ENCODE measurements at places on chromosomes 16 and 17.
A peak's percentile ranks its signal among the peaks of the same experiment; 100 is the strongest.

DNA sequence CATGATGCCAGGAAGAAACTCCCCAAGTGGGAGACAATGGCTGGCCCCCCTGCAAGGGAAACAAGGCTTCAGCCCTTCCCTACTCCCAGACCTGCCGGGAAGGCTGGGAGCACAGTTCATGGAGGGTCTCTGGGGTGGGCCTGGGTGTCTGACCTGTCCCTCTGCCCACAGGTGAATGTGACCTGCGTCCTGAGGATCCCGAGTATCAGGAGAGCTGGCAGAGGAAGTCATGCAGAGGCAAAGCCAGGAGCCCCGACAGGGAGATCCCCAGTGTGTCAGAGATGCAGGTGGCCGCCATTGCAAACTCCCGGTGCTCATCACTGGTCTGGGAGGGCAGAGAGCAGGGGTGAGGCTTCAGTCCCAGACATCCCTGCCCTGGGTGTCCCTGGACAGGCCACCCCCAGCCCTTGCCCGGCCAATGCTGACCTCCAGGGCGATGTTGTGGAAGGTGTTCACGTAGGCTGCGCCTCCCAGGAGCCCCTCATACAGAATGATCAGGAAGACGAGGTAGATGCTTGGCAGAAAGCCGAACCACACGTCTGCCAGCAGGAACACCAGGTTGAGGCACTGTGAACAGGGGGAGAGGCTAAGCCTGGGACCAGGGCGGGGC lies 5.3 kb upstream of the NPIPB7 start:
- no peak for DNase-seq

- no peak for DNase-seq
Observed at GRCh38 chr17:34219405-34219804, 35.7 kb upstream of the CCL2 start.

DNA sequence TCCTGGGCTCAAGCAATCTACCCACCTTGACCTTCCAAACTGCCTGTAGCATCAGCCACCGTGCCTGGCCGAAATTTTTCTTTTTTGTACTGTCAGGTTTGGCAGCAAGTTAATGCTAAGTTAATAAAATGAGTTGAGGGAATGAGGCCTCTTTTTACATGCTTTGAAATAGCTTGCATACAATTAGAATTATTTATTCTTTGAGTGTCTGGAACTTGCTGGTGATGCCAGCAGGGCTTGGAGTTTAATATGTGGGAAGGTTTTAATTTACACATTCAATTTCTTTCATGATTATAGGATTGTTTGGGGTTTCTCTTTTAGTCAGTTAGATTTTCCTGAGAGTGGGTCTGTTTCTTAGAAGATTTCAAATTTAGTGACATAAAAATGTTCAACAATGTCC lies 31.2 kb upstream of the MSI2 start:
- DNase-seq, result no peak

DNA sequence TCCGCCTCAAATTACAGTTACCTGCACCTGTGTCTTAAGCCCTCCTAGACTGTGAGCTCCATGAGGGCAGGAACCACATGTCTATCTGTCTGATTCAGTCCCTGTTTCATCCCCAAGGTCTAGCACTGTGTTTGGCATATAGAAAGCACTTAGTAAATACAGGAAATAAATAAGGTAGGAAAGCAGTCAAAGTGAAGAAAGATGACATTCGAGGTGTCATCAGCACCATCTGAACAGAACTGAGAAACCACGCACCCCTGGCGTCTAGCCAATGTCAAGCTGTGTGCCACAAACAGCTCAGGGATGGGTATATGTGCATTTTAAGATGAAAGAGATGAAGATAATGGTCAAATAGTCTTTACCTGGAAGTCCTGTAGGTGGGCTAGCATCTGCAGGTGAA lies 79.6 kb upstream of the ATP2A3 start:
- no peak for DNase-seq

DNA sequence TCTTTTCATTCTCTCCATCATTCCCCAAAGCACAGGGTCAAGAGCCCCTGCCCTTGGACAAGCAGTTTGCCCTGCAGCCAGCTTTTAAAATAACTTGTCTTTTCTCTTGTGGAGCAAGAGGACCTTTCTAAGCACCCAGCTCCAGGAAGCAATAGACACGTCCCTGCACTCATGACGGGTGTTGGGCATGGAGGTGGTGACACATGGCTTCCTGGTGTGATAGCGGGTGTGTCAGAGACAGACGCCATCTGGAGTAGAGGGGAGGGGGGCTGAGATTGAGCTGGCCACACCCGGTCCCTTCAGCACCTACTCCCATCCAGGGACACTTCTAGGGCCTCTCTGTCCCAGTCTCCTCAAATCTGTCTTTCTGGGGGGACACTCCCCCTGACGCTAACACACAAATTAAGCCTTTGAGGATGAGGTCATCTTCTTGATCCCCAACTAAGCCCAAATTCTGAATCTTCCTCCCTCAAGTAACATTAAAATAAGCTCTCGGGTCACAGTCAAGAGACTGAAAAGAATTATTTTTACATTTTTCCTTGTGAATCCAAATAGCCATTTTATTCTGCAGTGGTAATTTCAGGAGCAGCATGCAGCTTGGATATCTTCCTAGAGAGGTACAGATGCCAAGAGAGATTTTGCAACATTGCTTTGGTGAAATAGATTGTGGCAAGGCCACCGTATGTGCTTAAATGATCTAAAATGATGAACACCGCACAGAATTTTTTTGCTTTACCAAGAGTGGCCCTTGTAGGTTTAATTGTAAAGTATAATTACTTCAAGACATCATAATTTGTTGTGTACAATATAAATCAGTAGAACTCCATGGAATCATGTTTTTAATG lies 216.6 kb upstream of the IRX3 start:
- no peak for DNase-seq

GRCh38 chr17:80425835-80426426 lies 11.0 kb downstream of the ENDOV start:
- no peak for DNase-seq

DNA sequence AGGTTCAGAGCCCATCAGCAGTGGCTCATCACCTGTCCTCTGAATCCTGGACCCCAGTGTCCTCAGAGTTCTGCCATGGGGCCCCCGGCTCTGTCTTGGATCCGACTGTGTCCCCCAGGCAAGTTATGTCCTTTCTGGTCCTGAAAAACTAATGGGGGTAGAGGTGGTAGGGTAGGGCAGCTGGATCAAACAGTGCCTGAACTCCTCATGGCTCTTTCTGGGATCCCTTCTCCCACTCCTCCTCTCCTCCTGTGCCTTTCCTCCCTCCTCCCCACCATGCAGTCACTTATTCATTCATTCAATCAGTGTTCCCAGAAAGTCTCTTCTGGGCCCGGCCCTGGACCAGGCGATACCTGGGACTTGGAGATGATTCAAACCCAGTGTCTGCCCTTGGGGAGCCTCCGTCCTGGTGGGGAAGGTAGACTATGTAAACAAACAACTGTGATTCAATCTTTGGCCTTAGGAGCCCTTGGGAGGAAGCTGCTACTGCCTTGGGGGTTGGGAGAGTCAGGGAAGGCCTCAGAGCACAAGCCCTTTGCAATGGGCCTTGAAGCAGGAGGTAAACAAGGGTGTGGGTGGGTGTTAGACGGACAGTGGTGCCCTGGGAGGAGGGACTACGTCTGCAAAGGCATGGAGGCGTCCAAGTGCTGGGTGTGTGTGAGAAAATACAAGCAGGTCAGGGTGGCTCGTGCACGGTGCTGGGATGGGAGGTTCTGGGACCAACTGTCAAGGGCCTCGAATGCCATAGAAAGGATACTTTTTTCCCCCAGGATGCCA lies 6.4 kb upstream of the FAM83G start:
- DNase-seq, result no peak

GRCh38 chr17:82350182-82351030 lies 8.6 kb upstream of the TEX19 start:
- no peak for DNase-seq

DNA sequence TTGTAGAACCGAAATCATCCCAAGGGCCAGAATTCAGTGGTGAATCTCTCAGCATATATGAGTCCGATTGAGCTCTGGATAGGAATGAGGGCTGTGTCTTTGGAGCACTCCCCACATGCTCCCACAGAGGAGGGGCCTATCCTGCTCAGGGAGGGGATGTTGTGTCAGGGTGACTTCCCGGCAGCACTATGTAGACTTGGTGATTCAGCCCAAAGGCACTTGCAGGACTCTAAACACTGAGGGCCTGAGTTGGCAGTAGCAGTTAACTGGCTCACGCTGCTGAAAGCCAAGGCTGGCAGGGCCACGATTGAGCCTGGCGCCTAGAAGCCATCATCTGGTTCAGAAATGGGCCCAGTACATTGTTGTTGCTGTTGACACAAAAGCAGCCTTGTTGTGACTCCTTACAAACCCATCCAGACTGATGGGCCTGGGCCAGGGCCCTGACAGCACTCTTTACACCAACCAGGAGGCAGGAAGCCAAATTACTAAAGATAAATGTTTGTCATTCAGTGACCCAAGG lies 31.9 kb downstream of the NMT1 start:
- DNase-seq, result peak; percentile 94

DNA sequence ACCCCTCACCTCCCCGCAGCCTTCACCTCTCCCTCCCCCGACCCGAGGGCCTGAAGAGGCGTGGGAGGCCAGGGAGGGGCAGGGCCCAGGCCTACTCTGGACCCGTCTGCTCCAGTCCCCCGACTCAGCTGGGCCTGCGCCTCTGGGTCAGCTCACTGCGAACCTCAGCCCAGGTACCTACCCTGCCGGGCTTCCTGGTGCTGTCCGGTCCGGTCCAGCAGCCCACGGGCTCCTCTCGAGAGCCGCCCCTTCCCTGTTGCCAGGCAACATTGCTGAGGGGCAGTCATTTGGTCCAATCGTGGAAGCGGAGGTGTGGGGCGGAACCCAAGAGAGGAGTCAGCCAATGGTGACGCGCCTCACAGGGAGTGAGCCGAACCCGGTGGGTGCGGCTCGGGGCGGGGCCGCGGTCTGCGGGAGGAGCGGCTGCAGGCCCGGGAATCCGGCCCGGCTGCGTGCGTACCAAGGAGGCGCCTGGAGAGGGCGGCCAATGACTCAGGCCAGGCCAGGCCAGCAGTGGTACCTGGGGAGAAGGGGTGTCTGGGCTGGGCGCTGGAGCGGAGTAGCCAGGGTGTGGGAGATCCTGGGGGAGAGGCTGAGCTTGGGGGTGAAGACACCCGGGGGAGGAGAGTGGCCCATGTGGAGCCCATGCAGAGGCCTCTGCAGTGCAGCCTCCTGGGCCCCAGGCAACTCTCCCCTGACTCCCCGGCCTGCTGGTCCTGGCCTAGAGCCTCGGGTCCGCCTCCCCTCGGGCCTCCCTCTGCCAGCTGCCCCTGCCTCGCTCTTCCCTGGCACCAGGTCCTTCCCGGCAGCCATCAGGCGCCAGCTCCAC lies at the start of gene MEAK7:
MEAK7 (minus strand) TSS at position 240 of the 829 bp plus-strand sequence. CDS start 6,573 bp downstream, outside the sequence.
- DNase-seq, result peak; percentile 87

DNA sequence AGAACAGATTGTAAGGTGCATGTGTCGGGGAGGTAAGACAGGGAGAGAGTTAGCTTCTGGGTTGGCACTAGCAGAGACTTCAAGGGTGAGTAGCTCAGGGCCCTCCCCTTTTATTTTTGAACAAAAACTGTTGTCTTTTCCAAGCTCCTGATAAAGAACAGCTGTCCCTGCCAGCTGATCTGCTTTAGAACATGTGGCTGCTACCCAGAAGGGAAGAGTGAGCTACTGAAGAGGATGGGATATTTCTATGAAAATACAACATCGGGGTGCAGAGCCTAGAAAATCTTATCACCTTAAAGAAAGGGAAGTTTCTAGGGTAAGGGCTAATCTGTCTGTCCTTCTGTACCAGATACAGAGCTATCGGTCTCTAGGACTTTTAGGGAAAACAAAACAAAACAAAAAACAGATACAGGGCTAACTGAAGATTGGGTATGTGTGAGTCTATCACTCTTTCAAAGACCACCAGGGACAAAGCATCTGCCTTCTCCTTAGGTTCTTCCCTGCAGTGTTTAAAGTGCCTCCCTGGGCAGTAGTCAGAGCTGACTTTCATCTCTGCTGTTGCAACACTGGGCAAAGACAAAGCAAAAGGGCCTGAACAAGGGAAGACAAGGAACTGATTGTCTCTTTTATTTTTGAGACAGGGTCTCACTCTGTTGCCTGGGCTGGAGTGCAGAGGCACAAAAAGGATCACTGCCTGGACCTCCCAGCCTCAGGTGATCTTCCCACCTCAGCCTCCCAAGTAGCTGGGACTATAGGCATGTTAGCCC lies 5.0 kb upstream of the DHRS13 start:
- no peak for DNase-seq

GRCh38 chr16:49484451-49484849 lies 110.8 kb downstream of the C16orf78 start:
- DNase-seq, result peak; percentile 57

GRCh38 chr17:38984666-38985065 lies 17.5 kb upstream of the FBXO47 start:
- DNase-seq, result no peak

GRCh38 chr17:64356776-64357175 lies 33.9 kb downstream of the PECAM1 start:
- no peak for DNase-seq

GRCh38 chr16:29968205-29968604 lies 5.5 kb upstream of the TAOK2 start:
- no peak for DNase-seq

GRCh38 chr17:61400066-61400716 lies 548 bp downstream of the TBX2 start:
- no peak for DNase-seq

DNA sequence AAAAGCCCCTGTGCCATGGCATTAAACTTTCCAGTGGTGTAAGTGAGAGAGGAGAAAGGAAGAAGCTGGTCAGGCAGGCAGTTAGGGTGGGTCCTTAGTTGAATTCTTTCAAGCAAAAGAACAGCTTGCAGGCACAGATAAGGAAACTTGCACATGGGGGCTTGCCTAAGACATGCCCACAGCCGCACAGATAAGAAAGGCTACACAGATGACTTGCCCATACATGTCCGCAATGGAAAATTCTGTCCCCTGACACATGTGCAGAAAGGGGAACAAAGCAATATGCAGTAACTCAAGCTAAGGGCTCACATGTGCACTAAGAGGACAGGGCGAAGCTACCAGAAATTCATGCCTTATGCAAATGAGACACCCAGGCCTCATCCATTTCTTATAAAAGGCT lies 69.9 kb downstream of the GSG1L start:
- DNase-seq, result no peak

GRCh38 chr16:1332618-1333148 lies 762 bp upstream of the BAIAP3 start:
- no peak for DNase-seq

DNA sequence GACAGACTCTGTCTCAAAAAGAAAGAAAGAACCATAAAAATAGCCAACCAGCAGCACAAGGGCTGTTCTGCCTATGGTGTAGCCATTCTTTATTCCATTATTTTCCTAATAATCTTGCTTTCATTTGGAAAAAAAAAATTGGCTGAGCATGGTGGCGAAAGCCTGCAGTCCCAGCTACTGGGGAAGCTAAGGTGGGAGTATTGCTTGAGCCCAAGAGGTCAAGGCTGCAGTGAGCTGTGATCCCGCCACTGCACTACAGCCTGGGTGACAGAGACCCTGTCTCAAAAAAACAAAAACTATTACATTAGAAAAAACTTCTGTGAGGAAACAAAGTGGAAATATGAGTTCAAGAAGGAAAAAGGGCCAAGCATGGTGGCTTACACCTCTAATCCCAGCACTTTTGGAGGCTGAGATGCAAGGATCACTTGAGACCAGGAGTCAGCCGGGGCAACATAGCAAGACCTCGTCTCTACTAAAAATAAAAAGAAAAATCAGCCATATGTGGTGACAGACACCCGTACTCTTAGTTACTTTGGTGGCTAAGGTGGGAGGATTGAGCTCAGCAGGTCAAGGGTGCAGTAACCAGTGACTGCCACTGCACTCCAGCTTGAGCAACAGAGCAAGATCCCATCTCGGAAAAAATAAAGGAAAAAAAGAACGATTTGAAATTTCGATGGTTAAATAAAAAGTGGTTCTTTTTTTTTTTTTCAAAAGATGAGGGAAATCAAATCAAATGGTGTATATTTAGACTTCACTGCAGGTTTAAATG lies 2.5 kb downstream of the DCAKD start:
- DNase-seq, result no peak

Measured in hypothalamus (tissue), 51 donors.